ENCODE measurements at places on chromosomes 1 and 21.

DNA sequence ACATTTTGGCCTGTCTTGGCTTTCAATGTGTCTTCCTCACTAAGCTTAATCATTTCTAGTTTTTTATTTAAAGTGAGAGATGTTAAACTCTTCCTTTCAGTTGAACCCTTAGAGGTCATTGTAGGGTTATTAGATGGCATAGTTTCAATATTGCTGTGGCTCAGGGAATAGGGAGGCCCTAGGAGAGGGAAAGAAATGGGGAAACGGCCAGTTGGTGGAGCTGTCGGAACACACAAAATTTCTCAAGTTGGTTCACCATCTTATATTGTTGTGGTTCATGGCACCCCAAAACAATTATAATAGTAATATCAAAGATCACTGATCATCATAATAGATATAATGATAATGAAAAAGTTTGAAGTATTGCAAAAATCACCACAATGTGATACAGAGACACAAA lies 31.4 kb upstream of the KAZN start:
- no peak for DNase-seq

DNA sequence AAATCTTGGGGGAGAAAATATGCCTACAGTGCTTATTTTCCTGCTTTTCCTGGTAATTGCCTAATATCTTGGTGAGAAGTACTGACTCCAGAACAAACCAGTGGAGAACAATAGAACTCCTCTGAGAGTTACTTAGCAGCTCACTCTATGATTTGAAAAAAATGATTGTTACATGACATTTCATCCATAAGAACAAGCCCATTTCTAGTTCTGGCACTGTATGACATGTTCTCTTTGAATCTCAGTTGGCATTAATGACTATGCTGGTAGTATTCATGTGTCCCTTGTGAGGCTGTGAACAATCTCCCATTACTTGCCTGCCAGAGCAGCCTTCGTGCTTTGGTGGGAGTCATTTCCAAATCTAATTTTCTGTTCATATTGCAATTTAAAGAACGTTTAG lies 58.0 kb downstream of the CLIC4 start:
- no peak for DNase-seq

GRCh38 chr1:154733621-154734020 lies 125.6 kb upstream of the ADAR start:
- no peak for DNase-seq

GRCh38 chr1:222018041-222018440 lies 276.2 kb upstream of the DUSP10 start:
- no peak for DNase-seq

GRCh38 chr1:156813750-156814570 lies 2.7 kb downstream of the SH2D2A start:
- DNase-seq, result peak; percentile 52

GRCh38 chr1:33654267-33654834 lies 181.9 kb downstream of the ZSCAN20 start:
- DNase-seq, result peak; percentile 40

DNA sequence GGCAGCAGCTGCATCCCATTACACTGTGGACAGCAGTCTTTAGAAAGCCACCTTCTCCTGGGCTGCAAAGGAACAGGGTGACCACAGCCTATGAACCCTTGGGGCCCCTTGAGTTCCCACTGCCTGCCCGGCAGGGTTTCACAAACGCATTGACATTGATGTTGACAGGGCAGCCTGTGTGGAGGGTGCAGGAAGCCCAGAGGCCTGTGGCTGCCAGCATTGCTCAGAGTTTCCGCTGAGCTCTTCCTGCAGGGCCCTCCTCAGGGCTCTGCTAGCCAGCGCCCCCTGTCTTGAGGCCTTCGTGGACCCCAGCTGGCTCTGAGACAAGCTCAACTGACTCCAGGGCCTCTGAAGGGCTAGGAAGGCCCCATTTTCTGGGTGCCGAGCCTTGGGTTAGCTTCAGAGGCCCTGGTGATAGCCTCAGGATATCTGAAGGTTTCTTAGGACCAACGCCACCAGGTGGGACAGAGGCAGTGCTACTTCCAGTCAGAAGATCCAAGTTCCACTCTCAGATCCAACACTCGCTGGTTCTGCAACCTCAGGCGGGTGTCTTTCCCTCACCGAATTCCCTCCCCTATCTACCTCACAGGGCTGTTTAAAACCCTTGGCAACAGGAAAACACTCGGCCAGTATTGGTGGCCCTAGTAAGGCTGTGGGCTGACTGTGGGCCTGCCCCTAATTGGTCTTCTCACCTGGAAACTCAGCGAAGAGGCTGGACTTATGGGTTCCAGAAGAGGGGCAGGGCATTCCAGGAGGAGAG lies 27.2 kb upstream of the EPS8L3 start:
- peak; percentile 71 for DNase-seq

- DNase-seq, result no peak
Observed at GRCh38 chr1:111270771-111271463, 19.7 kb upstream of the CHIA start.

- DNase-seq, result no peak
Observed at GRCh38 chr1:11979028-11979850, 1.0 kb upstream of the MFN2 start.

GRCh38 chr1:110756506-110756905 lies 81.8 kb upstream of the KCNA3 start:
- no peak for DNase-seq

GRCh38 chr1:204835737-204836136 lies 34.9 kb upstream of the NFASC start:
- DNase-seq, result no peak
